Dorsolateral prefrontal cortex (tissue), 122 donors: ENCODE measurements at places on chromosomes 2 and 18. TPM values are rescaled to one million over a fixed set of nuclear protein-coding genes. Genes with fewer than 3 reads are reported as not detected.

- no peak for DNase-seq
Observed at GRCh38 chr2:26363323-26363722, 16.7 kb upstream of the ADGRF3 start.

GRCh38 chr2:106977717-106978116 lies 91.8 kb upstream of the ST6GAL2 start:
- no peak for DNase-seq

GRCh38 chr2:26706616-26707473 lies 14.3 kb downstream of the KCNK3 start:
- no peak for DNase-seq

GRCh38 chr2:26727641-26728561 lies 35.4 kb downstream of the KCNK3 start:
- no peak for DNase-seq

- DNase-seq = no peak
Observed at GRCh38 chr2:57973621-57974186, 72.9 kb upstream of the VRK2 start.

DNA sequence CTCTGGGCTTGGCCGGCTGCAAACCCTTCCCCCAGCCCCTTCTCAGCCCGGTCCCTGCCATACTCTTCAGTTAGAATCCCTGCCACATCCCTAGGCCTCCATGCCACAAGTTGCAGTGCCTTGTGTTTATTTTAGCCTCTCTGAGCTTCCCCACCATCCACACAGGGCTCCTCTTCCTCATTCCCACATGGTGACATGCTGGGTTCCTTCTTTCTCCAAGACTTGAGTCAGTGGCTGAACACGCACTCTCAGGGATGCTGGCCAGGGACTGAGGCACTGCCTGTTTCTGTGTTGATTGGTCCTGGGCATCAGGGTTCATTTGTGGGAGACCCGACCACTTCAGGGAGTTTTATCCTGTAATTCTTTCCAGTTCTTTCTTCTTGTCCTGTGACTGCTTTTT lies 56.3 kb downstream of the KCNS3 start:
- DNase-seq = no peak

- no peak for DNase-seq
Observed at GRCh38 chr2:179428649-179429048, 164.0 kb upstream of the SESTD1 start.

DNA sequence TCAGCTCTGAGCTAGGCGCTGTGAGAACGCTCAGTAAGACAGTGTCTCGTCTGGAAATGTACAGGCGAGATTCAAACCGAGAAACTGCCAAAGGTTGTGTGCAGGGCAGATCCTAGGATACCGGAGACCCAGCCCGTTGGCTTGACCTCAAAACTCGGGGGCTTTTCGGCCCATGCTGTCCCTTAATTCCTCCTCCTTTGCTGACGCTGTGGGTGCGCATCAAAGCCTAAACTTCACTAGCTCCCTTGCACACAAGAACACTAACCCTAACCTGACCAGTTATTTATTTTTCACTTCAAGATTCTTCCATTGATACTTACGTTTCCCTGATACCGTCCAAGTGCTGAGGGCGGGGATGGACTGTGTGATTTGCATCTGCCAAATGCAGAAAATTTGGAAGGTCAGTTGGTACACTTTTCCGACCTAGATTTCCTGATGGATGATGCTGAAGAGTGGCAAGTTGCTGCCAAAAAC lies 1.0 kb upstream of the AAK1 start:
- DNase-seq = no peak

GRCh38 chr2:9593925-9594324 lies 36.9 kb downstream of the YWHAQ start:
- DNase-seq = no peak

- DNase-seq = no peak
Observed at GRCh38 chr2:43240766-43241150, 14.4 kb upstream of the ZFP36L2 start.

GRCh38 chr2:159973325-159973724 lies 89.1 kb downstream of the PLA2R1 start:
- DNase-seq = no peak

GRCh38 chr2:149047118-149047517 lies 8.6 kb downstream of the LYPD6B start:
- no peak for DNase-seq

DNA sequence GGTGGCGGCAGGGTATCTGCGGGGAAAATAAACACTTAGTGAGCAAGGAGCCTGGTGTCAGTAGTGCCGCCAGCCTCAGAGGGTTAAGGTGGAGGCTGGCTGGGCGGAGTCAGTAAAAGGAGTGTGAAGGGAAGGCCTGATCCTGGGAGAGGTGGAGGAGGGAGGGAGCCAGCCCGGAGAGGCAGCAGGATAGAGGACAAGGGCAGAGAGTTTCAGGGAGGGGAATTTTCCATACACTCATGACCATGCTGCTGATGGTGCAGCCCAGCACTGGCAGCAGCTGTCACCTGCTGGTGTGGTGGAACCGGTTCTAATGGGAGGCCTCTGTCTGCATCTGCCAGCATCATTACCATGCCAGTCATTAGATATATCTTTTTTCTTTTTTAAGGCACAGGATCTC lies 2.0 kb upstream of the TEX44 start:
- DNase-seq = no peak

The TXNDC2 gene
- not detected for total RNA-seq

The TAF4B gene
- 8.8 TPM for total RNA-seq

The FLACC1 gene
- 6.2 TPM for total RNA-seq

The NCKAP5 gene
- total RNA-seq = 28.3 TPM

The ACADL gene
- total RNA-seq = 4.9 TPM
